Fibroblast of skin of left biceps (primary cell): ENCODE measurements at places on chromosomes 1 and 21.

DNA sequence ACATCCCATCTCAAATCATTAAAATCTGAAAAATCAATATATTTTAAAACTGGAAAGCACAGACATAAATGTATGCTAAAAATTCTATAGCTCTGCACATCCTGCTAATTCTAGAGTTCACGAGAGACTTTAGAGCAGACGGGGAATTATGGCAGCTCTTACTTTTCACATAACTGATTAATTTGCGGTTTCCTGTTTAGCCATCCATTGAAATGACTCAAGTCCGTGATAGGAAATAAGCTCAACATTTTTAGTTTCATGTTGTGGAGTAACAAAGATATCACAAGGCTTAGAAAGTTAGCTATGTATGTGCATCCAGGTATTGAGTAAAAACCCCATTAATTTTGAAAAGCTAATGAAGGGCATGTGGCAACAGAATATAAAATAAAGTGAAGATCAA, 123.2 kb downstream of the SMYD2 start:
- DNase-seq = no peak

GRCh38 chr1:222654849-222655248, 37.0 kb downstream of the MIA3 start:
- no peak for DNase-seq

- no peak for DNase-seq
Observed at GRCh38 chr1:91715416-91716000, 170.4 kb downstream of the TGFBR3 start.

DNA sequence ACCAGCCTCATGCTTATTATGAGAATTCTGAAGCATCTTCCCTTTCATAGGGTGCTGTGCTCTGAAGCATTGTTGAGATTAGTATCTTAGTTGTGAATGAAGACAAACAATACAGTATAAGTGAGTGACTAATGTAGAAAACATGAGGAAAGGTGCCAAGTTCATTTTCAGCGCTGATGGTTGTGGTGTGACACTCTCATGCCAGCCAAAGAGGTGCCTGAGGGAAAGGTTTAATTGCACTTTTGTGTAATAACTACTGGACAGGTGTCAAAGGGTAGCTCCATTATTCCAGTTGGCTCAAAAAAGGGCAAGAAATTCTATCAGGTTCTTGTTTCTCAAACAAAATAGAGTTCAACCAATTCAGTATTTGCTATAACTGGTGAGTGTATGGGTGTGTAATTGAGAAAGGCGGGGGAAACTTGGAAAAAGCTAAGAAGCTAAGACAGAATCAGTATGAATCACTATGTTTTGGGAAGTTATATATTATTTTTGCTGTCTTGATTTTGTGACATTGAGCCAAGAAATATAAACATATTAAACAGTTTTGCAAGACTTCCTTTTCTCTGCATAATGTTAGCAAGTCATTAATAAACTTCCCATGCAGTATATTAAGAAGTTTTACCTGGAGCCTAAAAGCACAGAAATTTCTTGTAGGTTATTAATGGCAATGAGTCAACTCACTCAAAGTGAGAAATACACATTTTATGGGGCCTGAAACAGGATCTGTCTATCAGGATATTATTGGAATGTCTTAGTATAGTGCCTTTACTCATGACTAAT, 31.8 kb downstream of the KCNK2 start:
- peak; percentile 71 for DNase-seq

GRCh38 chr1:1141244-1141910, 25.5 kb upstream of the C1orf159 start:
- DNase-seq = no peak

- DNase-seq = no peak
Observed at GRCh38 chr1:190936337-190936736, 458.7 kb upstream of the BRINP3 start.

- DNase-seq = no peak
Observed at GRCh38 chr1:235918465-235918864, 51.8 kb upstream of the LYST start.

DNA sequence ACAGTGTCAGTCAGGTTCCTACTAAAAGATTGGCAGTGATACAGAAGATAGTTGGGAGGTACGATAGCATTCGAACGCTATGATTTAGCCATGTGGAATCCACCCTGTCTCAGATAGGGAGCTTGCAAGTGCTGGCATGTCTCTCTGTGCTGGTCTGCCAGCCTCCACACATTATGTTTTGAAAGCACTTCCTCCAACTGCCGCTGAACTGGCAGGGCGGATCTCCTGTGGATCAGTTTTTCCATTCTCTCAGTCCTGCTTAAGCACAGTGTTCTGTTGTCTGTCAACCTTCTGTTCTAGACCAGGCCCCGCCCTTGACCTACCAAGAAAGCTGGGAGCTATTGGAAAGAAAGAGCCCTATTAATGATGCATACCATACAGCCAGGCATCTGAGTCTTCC, 65.5 kb upstream of the PALMD start:
- DNase-seq = no peak

GRCh38 chr1:183063349-183063748, 40.1 kb downstream of the LAMC1 start:
- DNase-seq = no peak

DNA sequence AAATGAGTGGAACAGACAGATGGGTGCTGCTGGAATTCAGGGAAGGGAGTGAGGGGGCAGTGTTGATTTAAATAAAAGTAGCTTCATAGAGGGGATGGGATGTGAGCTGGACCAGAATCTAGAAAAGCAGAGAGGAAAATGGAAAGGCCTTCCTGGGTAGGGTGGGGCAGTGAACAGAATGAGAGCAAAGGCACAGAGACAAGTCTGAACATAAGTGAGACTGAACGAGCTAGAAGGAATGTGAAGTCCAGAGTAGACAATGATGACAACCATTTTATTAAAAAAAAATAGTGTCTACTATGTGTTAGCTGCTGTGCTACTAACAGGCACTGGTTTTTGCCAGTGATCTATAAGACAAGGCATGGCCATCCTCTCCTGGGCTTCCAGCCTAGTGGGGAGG, 36.0 kb downstream of the ELK4 start:
- no peak for DNase-seq

GRCh38 chr1:220927442-220927841, 48.2 kb downstream of the HLX start:
- no peak for DNase-seq

DNA sequence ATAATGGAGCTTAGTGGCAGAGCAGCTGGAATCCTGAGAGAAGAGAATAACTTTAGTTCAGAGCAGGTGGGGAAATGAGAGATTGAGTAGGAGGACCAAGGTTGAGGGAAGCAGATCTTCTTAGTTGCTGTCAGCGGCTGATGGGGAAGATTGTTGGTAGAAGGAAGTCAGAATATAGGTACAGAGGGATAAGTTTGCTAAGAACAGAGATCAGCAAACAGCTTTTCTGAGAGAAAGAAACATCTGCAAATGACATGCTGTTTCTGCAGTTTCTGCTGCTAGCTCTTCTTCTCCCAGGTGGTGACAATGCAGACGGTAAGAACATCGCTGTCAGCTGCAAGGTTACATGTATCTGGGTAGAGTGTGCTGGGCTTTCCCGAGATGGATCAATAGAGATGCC, at the start of gene CD1C:
Gene CD1C (plus strand): TSS at position 113 of the 400 bp plus-strand sequence. CDS start 142 bp downstream, at position 255.
- DNase-seq = no peak

DNA sequence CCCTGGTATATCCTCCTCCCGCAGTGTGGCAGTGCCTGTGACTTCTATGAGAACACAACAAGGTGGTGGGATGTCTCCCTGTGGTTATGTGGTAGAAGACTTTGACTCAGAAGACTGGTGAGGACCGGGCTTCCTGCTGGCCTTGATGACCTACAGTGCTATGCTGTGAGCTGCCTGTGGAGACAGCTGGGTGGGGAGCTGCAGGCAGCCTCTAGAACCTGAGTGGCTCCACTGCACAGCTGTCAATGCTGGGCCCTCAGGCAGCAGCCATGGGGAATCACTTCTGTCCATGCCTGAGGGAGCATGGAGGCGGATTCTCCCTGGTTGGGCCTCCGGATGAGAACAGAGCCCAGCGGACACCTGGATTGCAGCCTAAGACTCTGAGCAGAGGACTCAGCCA, 14.9 kb downstream of the SLC1A7 start:
- no peak for DNase-seq

- no peak for DNase-seq
Observed at GRCh38 chr1:226957714-226958113, 17.6 kb downstream of the COQ8A start.

DNA sequence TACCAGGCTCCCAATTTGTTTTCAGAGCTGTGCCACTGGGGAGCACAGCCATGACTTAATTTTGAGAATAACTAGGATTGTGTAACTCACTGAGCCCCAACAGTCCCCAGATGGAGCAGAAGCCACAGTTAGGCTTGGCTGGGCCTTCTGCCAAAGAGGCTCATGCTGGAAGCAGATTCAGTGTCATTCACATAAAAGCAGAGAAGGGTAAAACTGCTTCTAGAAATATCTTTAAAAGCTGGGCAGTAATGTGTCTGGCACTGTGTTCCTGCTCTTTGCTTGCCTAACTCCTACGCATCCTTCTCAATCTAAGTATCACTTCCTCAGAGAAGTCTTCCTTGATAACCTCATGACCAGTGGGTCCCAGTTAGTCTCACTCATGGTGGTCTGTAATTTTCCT, 20.3 kb downstream of the STK40 start:
- DNase-seq = no peak

DNA sequence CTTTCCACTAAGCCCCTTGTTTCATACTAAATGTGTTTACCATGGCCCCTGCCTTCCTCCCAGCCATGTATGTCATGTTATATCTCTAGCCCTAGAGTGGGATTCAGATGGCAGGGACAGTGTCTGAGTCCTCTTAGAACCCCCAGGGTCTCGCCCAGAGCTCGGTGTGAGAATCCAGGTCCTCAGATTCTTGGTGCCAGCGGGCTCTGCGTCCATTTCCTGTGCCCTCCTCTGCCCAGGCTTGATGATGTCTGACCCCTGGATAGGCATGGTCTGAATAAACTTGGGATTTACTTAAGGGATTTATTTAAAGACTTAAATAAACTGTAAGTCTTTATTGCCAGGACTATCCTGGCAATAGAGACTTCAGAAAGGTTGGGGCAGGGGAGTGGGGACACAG, 6.2 kb upstream of the KISS1 start:
- DNase-seq = no peak

DNA sequence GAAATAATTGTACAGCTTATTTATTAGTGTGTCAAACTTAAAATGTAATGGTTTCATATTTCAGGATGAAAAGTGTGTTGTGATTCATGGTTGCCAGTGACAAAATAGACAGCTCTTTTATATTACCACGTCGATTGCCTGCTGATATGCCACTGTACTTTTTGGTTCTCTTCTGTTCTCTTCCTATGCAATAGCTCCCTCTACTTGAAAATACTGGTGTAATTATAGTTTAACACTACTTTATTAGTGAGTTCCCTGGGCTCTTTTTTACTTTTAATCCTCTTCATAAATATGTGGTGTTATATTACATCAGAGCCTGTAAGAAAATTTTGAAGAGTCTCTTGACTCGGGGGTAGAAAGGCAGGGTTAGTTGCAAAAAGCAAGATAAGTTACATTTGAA, 111.3 kb downstream of the PATJ start:
- peak; percentile 15 for DNase-seq

- no peak for DNase-seq
Observed at GRCh38 chr1:76083189-76083588, 8.6 kb downstream of the ST6GALNAC3 start.

GRCh38 chr1:51506537-51506936, 12.5 kb downstream of the EPS15 start:
- peak; percentile 52 for DNase-seq

- no peak for DNase-seq
Observed at GRCh38 chr21:14864211-14865021, 200.4 kb downstream of the NRIP1 start.

DNA sequence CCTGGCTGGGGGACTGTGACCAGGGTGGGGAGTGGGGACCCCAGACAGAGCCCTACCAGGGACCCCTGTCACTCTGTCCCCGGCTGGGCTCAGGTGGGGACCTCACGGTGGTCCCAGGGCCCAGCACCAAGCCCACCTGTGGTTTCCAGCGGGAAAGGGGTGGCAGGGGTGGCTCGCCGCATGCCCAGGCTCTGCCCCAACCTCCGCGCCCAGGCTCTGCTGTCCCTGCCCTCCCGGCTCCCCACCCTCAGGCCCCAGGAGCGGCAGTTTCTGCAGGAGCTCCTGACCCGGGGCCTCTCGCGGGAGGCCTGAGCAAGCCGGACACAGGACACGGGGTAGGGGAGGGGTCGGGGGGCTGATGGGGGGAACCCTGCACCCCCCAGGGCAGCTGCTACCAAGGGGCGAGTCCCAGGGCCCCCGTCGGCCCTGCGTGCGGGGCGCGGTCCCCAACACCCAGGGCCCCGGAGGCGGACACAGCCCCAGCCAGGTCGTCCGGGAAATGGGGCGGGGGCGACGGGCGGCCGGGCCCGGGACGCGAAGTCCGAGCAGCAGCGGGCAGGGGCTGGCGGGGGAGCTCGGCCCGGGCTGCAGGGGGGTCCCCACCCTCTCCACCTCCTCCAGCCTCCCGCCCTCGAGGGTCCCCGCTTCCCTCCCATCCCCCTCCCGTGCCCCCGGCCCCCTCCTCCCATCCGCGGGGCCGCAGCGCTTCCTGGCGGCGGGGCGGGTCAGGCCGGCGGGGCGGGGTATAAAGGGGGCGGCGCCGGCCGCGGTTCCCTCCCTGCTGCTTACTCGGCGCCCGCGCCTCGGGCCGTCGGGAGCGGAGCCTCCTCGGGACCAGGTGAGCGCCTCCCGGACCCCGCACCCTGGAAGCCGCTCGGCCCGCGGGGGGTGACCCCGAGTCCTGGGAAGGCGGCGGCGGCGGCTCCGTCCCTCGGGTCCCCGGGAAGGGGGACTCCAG, at the start of gene COL6A2:
Gene COL6A2 (plus strand): TSS at position 777 of the 958 bp plus-strand sequence.
- DNase-seq = no peak

DNA sequence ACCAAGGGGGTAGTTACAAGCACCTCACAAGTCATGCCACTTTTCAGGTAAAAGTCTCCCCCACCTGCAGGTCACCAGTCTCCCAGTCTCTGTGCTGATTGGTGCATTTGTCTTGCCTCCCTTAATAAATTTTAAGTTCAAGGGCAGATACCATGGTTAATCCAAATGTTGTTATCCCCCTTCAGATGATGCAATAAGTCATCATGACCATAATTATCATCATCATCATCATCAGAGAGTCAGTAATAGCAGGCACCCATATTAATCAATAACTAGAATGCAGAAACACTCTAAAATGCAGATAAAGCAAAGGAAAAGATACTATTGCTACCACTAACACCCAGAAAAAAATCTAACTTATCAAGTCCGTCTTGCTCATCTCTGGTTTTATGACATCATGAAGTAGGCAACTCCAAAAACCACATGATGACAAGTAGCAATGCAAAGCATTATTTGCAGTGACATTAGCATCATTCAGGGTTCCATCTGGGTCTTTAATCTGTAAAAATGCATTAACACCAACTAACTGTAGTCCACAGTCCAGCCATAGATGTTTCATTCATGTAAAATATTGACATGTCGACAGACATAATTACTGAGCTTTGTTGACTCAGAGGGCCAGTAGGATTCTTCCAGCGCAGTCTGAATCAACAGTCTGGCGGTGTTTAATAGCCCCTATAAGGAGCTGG, 492.0 kb upstream of the RUNX1 start:
- peak; percentile 98 for DNase-seq

GRCh38 chr1:200899015-200899386, 4.3 kb downstream of the INAVA start:
- DNase-seq = no peak

DNA sequence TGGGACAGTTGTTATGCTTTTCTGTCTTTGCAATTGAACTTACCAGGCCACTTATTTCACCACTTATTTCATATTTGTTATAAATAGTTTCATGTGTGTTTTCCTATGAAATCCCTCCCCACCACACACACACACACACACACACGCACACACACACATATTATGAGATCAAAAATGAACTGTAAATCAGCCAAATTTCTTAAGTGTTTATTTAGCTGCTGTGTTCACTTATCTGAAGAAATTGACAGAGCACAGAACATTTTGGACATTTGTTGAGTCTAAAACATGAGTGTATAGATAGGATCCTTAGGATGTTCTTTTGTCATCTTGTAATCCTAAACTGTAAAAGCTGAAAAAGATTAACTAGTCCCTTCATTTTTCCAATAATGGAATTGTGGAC, 7.8 kb upstream of the TNFSF18 start:
- DNase-seq = no peak
